ENCODE measurements at places on chromosomes 1 and 21. TPM values are rescaled to one million over a fixed set of nuclear protein-coding genes. Genes with fewer than 3 reads are reported as not detected.

AGBL4 gene
- polyA plus RNA-seq, result not detected

- DNase-seq, result no peak
Measured at GRCh38 chr1:247209396-247209795, 37.6 kb upstream of the ZNF124 start.

DNA sequence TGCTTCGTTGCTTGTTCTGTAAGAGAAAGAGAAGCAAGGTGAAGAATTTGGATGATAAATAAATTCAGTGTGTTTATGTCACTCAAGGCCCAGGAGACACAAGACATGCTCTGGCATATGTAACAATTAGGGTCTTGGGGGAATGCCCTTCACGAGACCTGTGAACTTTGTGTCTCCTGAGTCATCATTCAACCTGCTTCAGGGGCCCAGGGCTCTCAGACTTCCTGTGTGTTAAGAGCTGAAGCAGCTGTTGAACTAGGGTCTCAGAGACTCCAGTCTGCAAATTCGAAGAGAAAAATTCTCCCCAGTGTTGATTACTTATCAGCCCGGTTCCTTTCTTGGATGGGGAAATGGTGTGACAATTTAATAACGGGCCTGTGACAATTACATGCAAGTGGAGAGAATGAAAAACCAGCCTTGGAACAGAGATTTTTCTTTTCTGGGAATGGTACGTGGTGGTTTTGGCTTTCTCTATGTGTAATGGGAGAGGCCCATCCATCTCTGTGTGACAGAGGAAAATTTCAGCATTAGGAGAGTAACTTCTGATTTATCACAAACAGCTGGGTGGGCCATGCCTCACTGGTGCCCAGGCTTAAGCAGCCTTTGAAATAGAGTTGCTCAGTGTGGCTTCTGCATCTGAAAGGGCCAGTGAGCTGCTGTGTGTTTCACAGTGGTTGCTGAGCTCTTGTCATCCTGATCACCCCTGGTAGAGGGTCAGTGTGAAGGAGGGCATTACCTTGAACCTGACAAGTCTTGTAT, 22.4 kb downstream of the HUNK start:
- DNase-seq, result no peak

GRCh38 chr21:22355949-22356348, 1357.7 kb downstream of the NCAM2 start:
- DNase-seq, result no peak

DNA sequence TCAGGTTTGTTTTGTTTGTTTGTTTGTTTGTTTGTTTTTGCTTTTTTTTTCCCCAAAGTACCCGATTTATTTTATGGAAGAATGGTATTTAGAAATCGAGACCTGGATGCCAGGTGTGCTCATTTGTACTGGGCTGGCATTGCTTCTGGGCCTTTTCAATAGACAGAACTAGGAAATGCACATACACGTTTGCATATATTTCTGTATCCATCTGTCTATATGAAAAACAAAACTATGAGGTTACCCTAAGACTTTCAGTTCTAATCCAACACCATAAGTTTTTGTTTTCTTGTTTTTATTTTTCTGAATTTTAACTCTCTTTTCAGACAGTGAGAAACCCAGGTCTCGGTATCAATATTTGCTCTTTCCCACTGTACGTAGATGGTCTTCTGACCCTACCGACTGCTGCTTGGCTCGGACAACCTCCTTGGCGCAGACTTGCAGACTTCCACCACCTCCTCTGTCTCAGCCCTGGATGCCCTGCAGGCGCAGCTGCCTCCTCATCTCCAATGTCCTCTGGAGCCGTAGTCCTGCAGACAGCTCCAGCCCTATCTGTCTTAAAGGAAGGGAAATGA, 171.7 kb downstream of the NEK7 start:
- DNase-seq, result no peak

GRCh38 chr1:233639611-233640010, 25.7 kb downstream of the KCNK1 start:
- DNase-seq, result no peak

GRCh38 chr1:101148980-101149379, 87.8 kb upstream of the S1PR1 start:
- no peak for DNase-seq

NASP gene
- 43.9 TPM for polyA plus RNA-seq

- DNase-seq, result no peak
Measured at GRCh38 chr1:23452011-23452411, 27.5 kb upstream of the TCEA3 start.

GRCh38 chr1:94115254-94115899, 5.6 kb downstream of the ABCA4 start:
- no peak for DNase-seq

DNA sequence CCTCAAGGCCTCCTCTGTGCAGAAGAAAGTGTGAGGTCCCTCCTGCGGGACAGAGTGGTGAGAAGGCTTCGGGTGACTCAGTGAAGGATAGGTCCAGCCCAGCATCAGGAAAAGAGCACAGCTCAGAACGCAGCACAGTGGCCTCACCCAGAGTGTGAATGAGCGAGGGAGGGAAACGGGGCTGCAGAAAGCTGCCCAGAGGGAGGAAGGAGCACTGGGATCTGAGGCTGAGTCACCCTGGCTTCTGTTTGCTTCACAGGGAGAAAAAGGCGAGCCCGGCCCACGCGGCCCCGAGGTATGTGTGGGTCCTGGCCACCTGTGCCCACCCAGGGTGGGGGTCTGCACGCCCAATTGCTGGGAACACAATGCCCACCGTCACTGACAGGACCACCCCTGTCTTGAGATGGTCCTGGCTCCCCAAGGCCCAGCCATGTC, 24.3 kb downstream of the COL6A2 start:
- DNase-seq, result no peak

GRCh38 chr1:10724511-10724910, 71.9 kb downstream of the CASZ1 start:
- no peak for DNase-seq

GRCh38 chr21:44791993-44792392, 9.6 kb downstream of the UBE2G2 start:
- DNase-seq, result no peak

DNA sequence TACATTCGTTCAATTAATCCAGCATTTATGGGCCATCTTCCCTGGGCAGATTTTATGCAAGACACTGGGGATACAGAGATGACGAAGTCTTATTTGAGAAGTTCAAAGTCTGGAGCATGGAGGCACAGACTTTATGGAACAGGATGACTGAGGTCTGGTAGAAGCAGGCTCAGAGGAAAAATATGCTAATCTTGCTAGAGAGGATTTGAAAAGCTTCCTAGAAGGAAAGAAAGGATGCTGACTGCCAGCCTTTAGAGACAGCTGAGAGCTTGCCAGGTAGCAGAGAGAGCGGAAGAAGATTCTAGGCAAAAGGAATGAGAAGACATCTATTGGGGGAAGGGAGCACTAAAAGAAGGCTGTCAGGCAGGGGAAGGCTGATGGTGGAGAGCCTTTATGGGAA, 75.5 kb upstream of the ATP5PO start:
- DNase-seq, result no peak

DNA sequence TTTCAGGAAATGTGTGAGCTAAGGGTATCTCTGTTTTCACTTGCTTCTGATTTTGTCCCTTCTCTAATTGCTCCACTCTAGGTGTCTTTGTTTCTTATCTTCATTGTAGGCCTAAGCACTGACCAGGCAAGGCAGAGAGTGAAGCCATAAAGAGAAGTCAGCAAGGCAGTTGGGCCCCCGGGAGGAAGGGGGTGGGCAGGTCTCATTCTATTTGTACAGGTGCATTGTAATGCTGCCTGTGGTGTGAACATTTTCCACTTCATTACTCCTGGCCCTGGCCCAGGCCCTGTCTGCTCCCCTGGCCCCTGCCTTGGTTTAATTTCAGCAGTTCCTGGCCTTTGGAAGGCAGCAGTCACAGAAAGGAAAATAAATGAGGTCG, 86.4 kb upstream of the JUN start:
- no peak for DNase-seq

TNFSF18 gene
- 8.8 TPM for polyA plus RNA-seq

GBP6 gene
- not detected for polyA plus RNA-seq

DNA sequence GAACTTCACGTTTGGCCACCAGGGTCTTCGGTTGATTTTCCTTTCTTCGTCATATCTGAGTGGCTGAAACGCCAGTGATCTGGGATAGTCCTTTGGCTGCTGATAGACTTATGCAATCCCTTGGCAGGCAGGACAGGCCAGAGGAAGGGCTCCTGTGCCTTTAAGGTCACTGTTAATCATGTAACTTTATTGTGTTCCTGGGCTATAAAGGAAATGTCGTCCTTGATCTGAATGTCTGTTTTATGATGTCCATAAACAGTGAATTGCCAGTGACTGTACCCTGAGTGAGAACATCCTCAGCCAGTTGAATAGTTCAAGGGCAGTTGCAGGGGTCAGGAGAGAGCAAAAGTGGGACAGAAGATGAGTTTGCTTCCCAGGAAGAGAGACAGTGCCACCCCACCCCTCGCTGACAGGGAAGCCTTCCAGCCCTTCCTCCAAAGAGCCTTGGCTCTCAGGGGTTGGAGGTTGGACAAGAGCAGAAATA, 68.0 kb downstream of the PDE9A start:
- no peak for DNase-seq

NDUFV3 gene
- 32.2 TPM for polyA plus RNA-seq

LAD1 gene
- not detected for polyA plus RNA-seq

GRCh38 chr1:97207868-97208267, 486.3 kb downstream of the PTBP2 start:
- no peak for DNase-seq

GRCh38 chr1:245298781-245299180, 144.0 kb downstream of the KIF26B start:
- peak; percentile 41 for DNase-seq

NGF gene
- polyA plus RNA-seq, result 42.4 TPM

DNA sequence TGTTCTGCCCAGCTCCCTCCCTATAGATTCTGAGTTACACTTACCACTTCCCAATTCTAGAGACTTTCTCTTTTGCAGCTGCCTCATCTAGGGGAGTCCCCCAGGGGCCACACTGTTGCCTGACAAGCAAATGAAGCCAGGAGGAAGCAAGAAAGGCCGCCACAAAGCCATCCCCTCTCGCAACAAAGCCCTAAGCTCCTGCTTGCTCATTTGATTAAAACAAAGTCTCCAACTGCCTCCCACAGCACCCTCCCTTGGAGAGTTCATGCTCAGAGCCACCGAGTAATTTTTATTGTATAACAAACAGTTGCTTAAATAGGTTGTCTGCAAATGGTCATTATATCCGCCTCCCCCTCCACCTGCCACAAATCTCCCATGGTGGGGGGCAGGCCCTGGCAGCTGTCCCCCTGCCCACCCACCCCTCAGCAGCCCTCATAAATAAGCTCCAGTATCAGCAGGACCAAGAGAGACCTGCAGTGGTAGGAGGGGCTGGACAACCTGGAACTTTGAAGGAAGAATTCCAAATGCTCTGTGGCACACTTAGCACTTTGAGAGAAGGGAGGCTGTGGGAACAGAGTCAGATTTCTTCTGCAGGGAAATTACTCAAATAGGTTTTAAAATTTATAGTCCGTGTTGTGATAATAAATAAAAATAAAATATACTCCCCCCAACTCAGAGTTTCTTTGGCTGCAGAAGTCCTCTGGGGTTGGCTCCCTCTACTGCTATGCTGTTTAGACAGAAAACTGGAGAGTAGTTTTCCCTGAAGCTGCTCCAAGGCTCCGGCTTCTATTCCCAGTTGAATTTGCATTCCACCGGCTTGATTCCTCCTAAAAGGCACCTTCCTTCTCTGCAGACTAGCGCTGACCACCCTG, 237.5 kb downstream of the TTLL7 start:
- no peak for DNase-seq

DNA sequence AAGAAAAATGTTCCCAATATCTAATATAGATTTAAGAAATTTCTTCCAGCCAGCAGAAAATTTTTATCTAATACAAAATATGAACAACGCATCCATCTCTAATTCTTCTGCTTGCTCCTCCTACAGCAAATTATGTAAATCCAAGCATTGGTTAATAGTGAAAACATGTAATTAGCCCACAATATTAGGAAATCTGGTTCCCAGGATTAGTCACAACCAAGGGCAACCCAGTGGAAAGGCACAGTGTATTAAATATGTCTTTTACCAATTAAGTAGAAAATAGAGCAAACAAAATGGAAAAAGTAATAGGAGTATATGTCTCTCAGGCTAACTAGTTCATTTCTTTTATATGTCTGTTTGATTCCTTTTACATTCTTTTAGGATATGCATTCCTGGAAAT, 59.4 kb upstream of the IFI44L start:
- DNase-seq, result no peak

GRCh38 chr1:203040513-203041275, 14.4 kb downstream of the PPFIA4 start:
- DNase-seq, result no peak

ZMYM4 gene
- polyA plus RNA-seq, result 19.2 TPM

DNA sequence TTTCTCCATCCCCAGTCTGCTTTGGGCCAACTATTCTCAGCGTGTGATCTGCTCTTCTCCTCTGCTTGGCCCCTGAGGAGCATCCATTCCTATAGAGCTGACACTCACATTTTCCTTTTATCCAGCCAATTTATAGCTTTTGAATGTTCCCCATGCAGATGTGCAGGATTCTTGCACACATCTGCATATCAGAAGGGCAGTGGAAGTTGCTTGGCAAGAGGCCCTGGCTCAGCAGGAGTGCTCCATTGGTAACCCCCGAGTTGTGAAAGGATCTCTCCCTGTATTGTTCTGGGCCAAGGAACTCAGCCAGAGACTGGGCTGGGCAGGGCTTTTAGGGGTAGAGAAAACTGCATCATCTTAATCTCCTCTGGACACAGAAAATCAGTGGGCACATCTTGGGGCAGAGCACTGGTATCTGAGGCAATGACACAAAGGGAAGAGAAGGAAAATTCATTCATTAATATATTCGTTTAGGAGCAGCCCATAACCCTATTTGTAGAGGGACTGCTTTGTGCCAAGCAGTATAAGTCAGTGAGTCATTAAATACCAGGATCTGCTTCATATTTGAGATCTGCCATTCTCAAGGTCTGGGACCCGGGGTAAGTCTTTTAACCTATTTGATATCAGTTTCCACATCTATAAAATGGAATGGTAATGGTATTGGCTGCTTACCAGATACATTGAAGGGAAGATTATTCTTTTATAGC, 31.0 kb upstream of the BEND5 start:
- DNase-seq, result no peak

- no peak for DNase-seq
Measured at GRCh38 chr21:33121715-33122475, 52.0 kb downstream of the OLIG1 start.

- DNase-seq, result no peak
Measured at GRCh38 chr1:154533952-154534844, 24.3 kb downstream of the UBE2Q1 start.

Measured in BJ (cell line).